ENCODE measurements at places on chromosomes 1 and 21.
A peak's percentile ranks its signal among the peaks of the same experiment; 100 is the strongest.

DNA sequence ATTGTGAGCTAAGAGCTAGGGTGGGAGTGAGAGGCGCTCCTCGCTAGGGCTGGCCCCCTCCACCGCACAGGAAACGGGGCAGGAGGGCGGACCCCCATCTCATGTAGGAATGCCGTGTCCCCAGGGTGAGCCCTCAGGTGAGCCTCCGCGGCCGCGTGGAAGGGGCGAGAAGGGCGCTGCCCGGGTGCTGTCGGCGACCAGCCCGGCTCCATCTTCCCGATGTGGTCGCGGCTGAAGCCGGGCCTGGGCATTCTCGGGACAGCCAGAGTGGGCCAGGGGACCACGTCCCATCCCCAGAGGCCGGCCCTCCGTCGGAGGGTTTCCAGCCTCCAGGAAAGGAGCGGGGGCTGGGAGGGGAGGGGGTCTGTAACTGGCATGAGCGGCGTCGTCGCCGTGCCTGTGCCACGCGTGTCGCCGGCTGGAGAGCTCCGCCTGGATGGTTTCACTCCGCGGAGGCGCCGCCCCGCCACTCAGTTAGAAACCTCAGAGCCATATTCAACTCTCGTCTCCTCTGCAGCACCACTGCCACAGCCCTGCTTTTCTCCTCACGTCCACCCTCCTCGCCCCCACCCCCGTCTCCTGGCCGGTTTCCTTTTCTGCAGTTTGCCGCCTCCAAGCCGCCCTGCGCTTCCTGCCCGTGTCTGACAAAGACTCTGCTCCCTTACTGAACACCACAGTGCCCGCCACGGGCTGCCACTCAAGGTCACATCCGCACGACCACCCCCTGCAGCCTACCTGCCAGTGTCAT, at the start of gene TMEM269:
Gene TMEM269, plus strand, starts transcription at position 46 of the 748 bp plus-strand sequence. CDS start 4,903 bp downstream, outside the sequence.
- no peak for DNase-seq

DNA sequence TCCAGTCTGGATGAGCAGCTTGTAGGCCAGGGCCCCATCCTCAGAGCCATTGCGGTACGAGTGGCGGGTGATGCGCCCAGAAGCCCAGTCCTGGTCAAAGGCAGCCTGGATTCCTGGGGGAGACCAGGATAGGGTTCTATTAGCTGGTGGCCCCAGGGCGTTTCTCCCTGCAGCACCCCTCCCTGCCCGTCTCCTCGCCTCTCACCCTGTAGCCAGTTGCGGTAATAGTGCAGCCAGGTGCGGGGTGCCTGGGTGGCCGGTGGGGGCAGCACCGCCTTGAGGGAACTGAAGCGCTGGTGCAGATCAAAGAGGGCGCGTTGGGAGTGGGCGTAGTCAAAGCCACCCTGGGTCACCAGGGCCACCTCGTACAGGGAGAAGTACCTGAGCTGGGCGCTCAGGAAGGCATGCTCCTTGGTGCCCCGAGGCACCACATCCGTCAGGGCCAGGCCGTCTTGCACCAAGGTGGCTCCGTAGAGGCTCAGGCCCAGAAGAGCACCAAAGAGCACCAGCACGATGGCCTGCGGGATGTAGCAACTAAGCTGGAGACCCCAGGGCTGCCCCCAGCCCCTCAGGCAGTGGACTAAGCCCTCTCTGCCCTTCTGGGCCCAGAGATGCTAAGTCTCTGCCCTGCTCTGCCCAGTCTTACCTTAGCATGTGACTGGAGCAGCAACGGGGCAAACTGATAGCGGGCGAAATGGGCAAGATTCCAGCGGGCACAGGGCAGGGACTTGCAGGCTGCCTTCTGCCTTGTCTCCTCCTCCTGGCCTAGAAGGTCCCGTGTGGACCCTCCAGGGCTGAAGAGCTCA, 15.7 kb downstream of the PTCH2 start:
- no peak for DNase-seq

GRCh38 chr1:201088901-201089525, 23.2 kb downstream of the CACNA1S start:
- DNase-seq, result no peak

DNA sequence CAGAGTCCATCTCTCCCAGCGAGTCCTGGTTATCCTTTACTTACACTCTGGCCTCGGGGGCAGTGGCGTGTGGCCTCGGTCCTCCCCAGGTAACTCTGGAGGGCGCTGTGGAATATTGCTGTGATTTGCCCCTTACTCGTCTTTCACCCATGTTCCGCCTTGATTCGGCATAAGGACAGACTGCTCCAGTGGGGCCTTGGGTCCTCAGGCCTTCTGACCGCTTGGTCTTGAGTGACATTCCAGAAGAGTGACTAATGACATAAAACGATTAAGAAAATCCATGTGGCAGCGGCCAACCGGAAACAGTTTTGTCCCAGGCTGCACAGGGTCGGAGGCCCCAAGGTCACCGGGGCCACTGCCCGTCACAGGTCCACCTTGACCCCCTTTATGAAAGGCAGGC, 11.0 kb downstream of the ICMT start:
- DNase-seq, result no peak

GRCh38 chr1:236489710-236490377, 33.9 kb upstream of the LGALS8 start:
- DNase-seq, result peak; percentile 1

- DNase-seq, result no peak
Observed at GRCh38 chr1:25425098-25426085, 4.8 kb upstream of the RHCE start.

- no peak for DNase-seq
Observed at GRCh38 chr21:23585419-23585818, 2021.9 kb downstream of the MRPL39 start.

- no peak for DNase-seq
Observed at GRCh38 chr1:228408869-228409805, 2.5 kb upstream of the TRIM11 start.

DNA sequence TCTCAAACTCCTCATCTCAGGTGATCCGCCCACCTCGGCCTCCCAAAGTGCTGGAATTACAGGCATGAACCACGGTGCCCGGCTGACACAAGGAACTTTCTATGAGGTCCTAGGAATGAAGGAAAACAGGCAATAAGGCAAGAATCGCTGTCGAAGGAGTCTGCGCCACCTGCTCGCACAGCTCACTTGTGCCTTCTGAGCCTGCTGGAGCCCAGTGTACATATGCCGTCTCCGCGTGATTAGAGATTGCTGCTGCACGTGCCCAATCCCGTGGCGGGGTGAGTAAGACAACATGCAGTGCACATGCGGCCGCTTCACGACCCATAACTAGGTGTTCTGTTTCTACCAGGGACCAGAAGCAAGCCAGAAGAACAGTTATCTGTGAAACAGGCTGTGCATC, 24.3 kb downstream of the H3-3A start:
- no peak for DNase-seq

DNA sequence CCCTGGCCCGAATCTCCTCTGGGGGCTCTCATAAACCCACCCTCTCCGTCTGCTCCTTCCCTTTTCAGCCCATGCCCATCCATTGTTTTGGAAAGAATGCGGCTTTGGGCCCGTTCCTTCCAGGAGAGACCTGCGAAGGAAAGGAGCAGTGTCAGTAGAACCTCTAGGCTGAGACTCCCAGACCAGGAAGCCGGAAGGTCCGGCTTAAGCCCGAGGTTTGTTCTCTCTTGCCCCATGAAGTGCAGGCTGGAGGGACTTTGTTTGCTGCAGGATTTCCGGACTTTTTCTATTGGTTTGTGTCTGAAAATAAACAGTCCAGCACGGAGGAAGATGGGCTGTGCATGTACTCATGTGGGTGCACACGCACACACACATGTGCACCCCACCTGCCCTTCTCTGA, 49.8 kb downstream of the ELK4 start:
- no peak for DNase-seq

DNA sequence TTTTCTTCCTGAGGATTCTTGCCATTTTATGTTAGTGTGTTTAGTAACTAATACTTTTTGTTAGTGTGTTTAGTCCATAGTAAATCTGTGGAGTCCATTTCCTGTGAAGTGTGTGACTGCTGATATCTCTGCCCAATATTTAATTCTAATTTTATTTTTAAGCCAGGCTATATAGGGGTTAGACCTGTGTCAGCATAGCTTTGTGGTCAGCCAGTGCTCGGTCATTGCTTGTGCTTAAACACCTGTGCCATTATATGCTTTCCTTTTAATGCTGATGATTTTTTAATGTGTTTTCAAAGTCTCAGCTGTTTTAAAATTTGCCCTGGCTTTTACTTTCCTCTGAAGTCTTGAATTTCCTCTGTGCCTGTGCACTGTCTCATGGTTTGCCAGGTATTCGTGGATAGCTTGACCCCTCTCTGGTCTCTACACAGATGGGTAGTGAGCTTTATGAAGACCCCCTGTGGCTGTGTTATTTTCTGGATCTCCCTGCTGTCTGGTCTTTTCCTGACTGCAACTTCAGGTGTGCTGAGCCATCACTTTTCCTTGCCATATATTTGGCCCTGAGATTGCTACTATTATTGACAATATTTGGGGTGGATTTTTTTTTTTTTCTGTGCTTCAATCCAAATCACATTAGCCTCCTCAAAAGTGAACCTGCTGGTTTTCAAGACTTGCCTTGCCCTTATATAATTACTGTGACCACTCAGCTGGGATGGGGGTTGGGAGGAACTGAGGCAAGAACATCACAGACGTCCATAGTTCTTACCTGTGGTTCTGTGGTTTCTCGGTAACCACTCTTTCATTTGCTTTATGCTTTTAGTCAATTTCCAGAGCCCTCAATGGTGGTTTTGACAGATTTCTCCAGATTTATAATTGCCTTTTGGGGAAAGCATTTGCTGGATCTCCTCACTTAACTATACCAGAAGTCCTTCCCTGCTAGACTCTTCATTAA, 59.6 kb downstream of the RPS6KC1 start:
- no peak for DNase-seq

GRCh38 chr1:219988387-219988786, 57.9 kb downstream of the EPRS1 start:
- DNase-seq, result no peak

DNA sequence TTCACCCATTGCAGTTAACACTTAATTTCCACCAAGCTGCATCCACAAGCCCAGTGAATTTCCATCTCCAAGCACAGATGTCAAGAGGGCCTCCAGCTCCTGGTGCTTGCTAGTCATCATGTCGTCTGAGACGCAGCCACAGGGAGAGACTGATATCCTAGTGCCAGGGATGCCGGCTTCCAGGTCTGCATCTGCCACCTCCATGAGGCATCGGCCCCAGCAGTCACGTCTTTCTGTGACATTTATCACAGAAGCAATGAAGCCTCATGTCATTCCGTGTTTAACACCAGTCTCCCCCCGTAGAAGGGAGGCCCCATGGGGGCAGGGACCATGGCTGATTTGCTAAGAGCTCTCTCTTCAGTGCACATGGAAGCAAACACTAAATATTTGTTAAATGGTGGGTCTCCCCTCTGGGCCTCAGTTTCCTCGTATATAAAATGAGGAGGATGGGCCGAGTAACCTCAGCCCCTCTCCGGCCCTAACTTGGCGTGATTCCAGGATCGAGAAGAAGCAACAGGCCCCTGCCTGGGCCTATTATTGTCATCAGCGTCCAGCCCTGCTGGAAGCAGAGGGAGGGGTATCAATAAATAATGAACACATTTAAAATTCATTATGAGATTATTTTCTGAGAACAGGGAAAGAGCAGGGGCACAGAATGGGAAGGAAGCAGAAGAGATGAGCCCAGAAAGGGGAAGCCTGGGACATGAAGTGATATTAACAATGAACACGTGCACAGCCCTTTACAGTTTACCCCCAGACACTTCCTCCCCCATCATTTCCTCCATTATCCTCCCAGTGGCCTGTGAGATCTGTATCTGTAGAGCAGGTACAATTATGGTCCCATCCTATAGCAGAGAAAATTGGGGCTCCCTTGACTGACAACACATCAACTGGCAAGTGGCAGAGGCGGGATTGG, 837 bp upstream of the C1QB start:
- no peak for DNase-seq

DNA sequence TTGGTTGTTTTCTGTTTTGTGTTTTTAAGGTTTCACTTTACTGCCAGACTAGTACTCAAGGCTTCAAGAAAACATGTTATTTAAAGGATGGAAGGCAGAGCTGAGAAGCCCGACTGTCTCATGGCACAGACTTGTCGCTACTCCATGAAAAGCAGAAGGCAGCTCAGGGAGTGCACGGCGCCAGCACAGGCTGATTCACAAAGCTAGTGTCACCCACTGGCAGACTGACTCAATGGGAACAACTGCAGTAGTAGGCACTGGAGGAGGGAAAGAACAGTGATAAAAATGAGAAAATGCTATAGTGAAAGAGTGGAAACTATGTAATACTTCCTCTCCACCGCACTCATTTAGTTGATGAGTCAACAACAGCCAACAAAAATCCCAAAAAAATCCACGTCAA, 14.7 kb downstream of the HSF2BP start:
- no peak for DNase-seq

DNA sequence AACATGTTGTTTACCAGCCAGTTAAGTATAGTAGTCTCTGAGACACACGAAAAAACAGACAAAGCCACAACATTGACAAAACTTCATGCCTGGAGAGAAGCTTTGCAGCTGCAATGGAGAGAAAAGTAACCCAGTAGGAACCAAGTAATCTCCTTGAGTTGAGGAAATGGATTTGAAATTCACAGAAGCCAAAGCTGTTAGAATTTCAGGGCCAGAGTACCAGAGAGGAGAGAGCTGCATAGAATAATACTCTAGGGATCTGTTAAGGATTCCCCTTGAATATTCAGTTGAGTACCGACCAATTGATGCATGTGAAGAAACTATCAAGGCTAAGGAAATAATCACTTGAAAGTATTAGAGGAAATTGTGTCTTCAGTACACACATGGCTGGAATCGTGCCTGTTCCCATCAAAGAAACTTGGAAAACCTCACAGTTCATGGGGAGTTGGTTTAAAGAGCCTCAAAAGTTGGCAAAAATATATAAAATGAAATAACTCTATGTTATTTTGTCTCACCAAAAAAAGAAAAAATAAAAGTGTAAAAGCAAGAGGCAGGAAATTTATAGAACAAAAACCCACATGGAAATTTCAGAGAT, 324.0 kb upstream of the NEGR1 start:
- no peak for DNase-seq

GRCh38 chr1:222288053-222288452, 259.9 kb downstream of the HHIPL2 start:
- no peak for DNase-seq

GRCh38 chr1:29747196-29747595, 510.9 kb downstream of the PTPRU start:
- DNase-seq, result no peak

Measured in substantia nigra (tissue), 51 donors.